ENCODE measurements at places on chromosomes 1 and 21. TPM values are rescaled to one million over a fixed set of nuclear protein-coding genes. Genes with fewer than 3 reads are reported as not detected.

DNA sequence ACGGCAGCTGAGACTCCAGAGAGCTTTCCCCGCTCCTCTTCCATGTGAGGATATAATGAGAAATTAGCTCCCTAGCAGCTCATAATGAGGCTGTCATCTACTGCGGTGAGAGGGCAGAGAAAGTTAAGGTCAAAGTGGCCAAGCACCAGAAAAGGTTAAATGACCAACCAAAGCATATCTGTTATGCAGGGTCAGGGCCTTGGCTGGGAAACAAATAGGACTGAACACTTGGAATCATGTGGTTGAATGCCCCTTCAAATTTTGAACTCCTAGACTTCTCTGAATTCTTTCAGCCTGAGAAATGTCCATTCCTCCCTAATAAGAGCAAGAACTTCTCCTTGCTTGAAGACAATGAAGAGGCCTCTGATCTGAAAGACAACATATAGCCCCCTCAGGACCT, 115.9 kb downstream of the TM2D1 start:
- no peaks in the 10 kb centered on the region for H3K36me3 ChIP-seq
- no peak overlapping the region for H3K4me3 ChIP-seq
- no peaks in the 10 kb centered on the region for H3K27me3 ChIP-seq
- no peak overlapping the region for H3K27ac ChIP-seq
- DNase-seq, result no peak

DNA sequence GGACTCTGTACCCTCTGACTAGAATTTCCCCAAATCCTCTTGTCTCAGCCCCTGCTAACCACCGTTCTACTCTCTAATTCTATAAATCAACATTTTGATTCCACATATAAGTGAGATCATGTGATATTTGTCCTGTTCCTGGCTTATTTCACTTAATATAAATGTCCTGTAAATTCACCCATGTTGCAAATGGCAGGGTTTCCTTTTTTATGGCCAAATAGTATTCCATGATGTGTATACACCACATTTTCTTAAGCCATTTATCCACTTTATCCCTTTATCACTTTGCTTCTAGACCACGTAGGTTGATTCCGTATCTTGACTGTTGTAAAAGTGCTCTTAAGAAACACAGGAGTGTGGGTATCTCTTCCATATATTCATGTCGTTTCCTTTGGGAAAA, 8.9 kb downstream of the RNF187 start:
- no peaks in the 10 kb centered on the region for H3K4me1 ChIP-seq
- no peaks in the 10 kb centered on the region for H3K27me3 ChIP-seq
- no peak overlapping the region for H3K27ac ChIP-seq
- no peak overlapping the region for H3K4me3 ChIP-seq
- DNase-seq, result no peak
- H3K36me3 ChIP-seq, result peaks cover 71% of the 10 kb centered on the region

DNA sequence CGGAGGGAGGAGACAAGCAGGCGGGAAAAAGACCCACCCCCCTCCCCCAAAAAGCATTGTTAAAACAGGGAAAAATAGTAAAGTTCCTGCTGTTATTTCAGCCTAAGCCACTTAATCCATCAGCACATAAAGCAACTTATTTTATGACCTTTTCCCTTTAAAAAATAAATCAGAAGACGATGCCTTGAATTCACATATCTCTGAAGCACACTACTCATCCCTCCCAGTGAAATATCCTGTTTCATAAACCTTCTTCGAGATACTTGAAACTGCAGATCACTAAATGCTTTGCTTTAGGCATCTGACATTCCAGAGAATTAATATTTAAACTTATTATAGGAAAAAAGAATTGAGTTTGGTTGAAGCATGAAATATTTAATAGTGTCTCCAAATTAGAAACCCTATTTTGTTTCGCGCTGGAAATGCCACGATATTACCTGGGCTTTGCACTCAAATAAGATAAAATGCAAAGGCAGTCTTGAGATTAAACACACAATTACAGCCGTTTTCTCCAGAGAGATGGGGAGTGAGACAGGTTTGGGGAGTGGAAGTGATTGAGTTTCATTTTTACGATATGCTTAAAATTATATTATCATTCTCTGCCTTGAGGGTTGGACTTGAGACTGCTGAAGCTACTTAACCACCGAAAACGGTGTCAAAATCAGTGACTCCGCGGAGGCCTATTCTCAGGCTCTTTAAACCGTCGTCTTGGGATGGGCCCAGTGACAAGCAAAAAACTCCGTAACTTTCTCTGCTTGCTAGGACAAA, 9.3 kb downstream of the GLIS1 start:
- no peak overlapping the region for H3K4me3 ChIP-seq
- DNase-seq, result no peak
- H3K36me3 ChIP-seq, result no peaks in the 10 kb centered on the region
- no peaks in the 10 kb centered on the region for H3K27me3 ChIP-seq

GRCh38 chr1:12409681-12410080, 179.9 kb downstream of the VPS13D start:
- no peak overlapping the region for H3K4me3 ChIP-seq
- peak overlapping the region; percentile 91 for H3K27ac ChIP-seq
- H3K36me3 ChIP-seq, result peaks cover 6% of the 10 kb centered on the region
- peaks cover 59% of the 10 kb centered on the region for H3K4me1 ChIP-seq

- DNase-seq, result no peak
- H3K27me3 ChIP-seq, result no peaks in the 10 kb centered on the region
- H3K4me3 ChIP-seq, result no peak overlapping the region
- H3K27ac ChIP-seq, result no peak overlapping the region
- no peaks in the 10 kb centered on the region for H3K36me3 ChIP-seq
- no peaks in the 10 kb centered on the region for H3K4me1 ChIP-seq
Measured at GRCh38 chr1:28127617-28128257, 39.3 kb upstream of the EYA3 start.

The NR5A2 gene
- 9.0 TPM for total RNA-seq

The CELA2A gene
- 1.5 TPM for total RNA-seq

- no peak overlapping the region for H3K27ac ChIP-seq
- H3K4me1 ChIP-seq, result no peaks in the 10 kb centered on the region
- H3K4me3 ChIP-seq, result no peak overlapping the region
- no peaks in the 10 kb centered on the region for H3K27me3 ChIP-seq
- DNase-seq, result no peak
- H3K36me3 ChIP-seq, result no peaks in the 10 kb centered on the region
Measured at GRCh38 chr1:183353597-183353996, 64.6 kb downstream of the NMNAT2 start.

GRCh38 chr21:32889596-32889995, 118.0 kb upstream of the PAXBP1 start:
- H3K27ac ChIP-seq, result no peak overlapping the region
- no peaks in the 10 kb centered on the region for H3K27me3 ChIP-seq
- DNase-seq, result no peak
- H3K4me3 ChIP-seq, result no peak overlapping the region
- H3K36me3 ChIP-seq, result no peaks in the 10 kb centered on the region
- no peaks in the 10 kb centered on the region for H3K4me1 ChIP-seq

DNA sequence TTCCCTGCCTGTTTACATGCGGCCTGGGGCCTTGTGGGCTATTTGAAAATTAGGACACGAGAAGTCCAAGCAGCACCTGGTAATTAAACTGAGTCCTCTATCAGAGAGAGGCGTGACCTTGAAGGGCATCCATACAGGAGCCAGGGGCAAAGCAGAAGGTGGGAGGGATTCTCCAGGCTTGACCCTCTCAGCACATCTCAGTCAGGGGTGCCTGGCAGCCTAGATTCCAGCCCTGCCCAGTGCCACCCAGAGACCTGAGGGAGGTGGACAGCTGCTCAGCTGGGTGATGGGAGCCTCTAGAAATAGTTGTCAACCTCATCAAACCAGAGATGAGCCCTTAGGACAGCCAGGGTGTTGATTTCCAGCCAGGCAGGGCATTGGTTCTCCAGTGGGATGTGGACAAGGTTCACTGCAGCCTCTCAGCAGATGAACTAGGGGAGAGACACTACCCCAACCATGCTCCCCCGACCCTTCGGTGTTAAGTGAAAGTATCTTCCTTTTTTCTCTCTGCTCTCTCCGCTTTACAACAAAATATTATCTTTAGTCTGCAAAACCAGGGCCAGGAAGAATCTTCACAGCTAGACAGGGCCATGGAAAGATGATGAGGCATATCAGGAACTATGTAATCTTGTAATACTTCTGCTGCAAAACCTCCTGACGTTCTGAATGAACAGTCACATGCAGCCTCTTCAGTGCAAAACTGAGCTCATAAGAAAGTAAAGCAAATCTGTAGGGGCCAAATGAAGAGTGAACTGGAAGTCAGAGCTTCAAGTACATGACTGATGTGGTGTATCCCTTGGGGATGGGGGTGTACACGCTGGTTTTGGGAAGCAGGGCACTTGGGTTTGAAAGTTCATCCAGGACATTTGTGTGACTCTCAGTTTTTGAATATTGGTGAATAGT, 35.9 kb upstream of the ATP5PO start:
- H3K27me3 ChIP-seq, result no peaks in the 10 kb centered on the region
- peaks cover 24% of the 10 kb centered on the region for H3K4me1 ChIP-seq
- H3K36me3 ChIP-seq, result no peaks in the 10 kb centered on the region
- peak overlapping the region; percentile 15 for H3K27ac ChIP-seq
- no peak overlapping the region for H3K4me3 ChIP-seq

- H3K4me3 ChIP-seq, result no peak overlapping the region
- no peaks in the 10 kb centered on the region for H3K27me3 ChIP-seq
- H3K36me3 ChIP-seq, result no peaks in the 10 kb centered on the region
Measured at GRCh38 chr1:164591858-164592257, 32.9 kb downstream of the PBX1 start.

GRCh38 chr1:31373056-31373896, at the start of gene FABP3:
Gene FABP3 (minus strand): TSS chr1:31373076. CDS start chr1:31373014, 62 bp downstream.
- peak within 1 kb of the TSS; percentile 17 for H3K4me3 ChIP-seq
- no peaks in the 10 kb centered on the region for H3K36me3 ChIP-seq
- peak; percentile 44 for DNase-seq
- H3K27ac ChIP-seq, result peak within 1 kb of the TSS; percentile 83
- H3K4me1 ChIP-seq, result peaks cover 25% of the 10 kb centered on the region

DNA sequence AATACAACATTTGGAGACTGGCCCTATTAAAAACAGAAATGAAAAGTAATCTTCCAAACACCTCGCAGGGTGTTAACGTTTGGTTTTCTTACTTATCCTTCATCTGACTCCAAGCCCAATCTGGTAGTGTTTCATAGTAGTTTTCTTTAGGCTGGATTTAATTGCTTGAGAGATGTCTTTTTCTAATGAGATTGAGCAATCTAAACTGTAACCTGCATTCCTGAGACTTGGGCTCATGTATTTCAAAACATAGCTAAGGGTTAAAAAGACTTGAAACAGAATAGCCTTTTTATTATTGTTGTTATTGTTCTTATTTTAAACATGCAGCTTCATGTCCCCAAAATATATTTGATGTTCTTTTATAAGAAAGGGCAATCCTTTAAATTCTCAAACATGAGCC, 278.9 kb downstream of the TGFB2 start:
- no peak overlapping the region for H3K4me3 ChIP-seq
- no peaks in the 10 kb centered on the region for H3K27me3 ChIP-seq
- no peak overlapping the region for H3K27ac ChIP-seq

DNA sequence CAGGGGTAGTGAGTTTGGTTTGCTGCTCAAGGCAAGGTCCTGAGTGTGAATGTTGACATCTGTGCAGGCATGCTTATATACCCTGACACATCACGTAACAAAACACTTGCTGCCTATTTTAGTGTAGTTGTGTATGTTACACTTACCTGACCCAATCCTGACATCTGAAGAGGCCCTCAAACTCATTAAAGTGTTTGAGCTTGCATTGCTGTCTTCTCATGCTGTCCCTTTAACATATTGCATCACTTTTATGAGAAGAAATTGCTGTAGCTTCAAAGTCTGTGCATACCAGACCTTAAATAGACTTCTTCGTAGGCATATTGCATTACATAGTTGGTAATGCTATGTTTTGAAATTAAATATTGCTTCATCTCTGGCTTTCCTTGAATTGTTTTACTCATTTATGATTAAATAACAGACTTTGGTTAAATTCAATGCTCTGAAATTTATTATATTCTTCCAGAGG, at the start of gene KRTAP19-3:
Gene KRTAP19-3 (minus strand): TSS at position 51 of the 466 bp plus-strand sequence. CDS start 56 bp downstream, outside the sequence.
- no peaks in the 10 kb centered on the region for H3K27me3 ChIP-seq
- no peak within 1 kb of the TSS for H3K27ac ChIP-seq
- no peak within 1 kb of the TSS for H3K4me3 ChIP-seq
- H3K4me1 ChIP-seq, result no peaks in the 10 kb centered on the region
- no peaks in the 10 kb centered on the region for H3K36me3 ChIP-seq
